Activated T-helper 2 cell treated with anti-CD3 and anti-CD28 coated beads, Interferon-gamma antibody, Interleukin-2, Interleukin-4, amounts not matched to agents 10 μg/mL and 5 μg/mL and 100 μg/mL, durations not matched to agents 14 hours and 24 hours and 36 hours (primary cell): ENCODE measurements at places on chromosomes 4 and X. TPM values are rescaled to one million over a fixed set of nuclear protein-coding genes. Genes with fewer than 3 reads are reported as not detected.

DNA sequence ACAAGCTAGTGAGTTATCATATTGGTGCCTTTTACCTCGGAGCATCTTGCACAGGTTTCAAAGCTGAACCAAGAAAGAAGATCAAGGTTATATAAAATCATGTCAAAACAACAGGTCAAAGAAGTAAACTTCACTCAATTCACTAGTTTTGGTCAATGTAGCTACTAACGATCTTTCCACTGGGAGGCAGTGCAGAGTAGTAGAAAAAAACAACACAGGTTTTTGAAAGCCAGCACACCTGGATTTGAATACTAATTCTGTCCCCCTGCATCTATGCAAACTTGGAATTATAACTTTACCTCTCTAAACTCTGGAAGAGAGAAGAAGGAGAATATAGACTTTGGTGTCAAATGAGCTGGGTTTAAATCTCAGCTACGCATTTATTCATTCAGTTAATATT is 266.1 kb downstream of the GRIA3 start:
- H3K36me3 ChIP-seq: no peaks in the 10 kb centered on the region
- no peaks in the 10 kb centered on the region for H3K27me3 ChIP-seq
- H3K4me3 ChIP-seq: no peak overlapping the region
- H3K4me1 ChIP-seq: no peaks in the 10 kb centered on the region
- no peak for DNase-seq
- no peak overlapping the region for H3K27ac ChIP-seq

GRCh38 chrX:102624105-102624504 is 24.8 kb downstream of the ARMCX5 start:
- H3K27me3 ChIP-seq: no peaks in the 10 kb centered on the region
- H3K4me3 ChIP-seq: no peak overlapping the region
- DNase-seq: no peak
- peaks cover 3% of the 10 kb centered on the region for H3K36me3 ChIP-seq
- H3K27ac ChIP-seq: peak overlapping the region; percentile 19
- H3K4me1 ChIP-seq: peaks cover 9% of the 10 kb centered on the region

DNA sequence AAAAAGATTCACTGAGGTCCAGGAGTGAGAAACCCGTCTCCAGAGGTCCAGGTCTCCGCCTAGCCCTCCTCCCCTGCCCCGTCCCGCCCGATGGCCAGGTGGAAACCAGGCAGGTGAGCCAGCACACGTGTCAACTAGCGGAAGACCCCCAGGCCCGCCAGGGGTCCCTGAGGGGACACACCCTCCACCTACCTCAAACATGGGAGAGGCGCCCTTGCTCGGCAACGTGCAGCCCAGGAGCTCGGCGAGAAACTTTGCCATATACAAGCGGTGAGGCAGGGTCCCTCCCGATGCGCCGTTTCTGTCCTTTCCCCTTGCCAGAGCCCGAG is 330.0 kb downstream of the HNRNPD start:
- peaks cover 50% of the 10 kb centered on the region for H3K27me3 ChIP-seq
- no peak overlapping the region for H3K27ac ChIP-seq
- H3K4me1 ChIP-seq: no peaks in the 10 kb centered on the region
- no peak overlapping the region for H3K4me3 ChIP-seq

DNA sequence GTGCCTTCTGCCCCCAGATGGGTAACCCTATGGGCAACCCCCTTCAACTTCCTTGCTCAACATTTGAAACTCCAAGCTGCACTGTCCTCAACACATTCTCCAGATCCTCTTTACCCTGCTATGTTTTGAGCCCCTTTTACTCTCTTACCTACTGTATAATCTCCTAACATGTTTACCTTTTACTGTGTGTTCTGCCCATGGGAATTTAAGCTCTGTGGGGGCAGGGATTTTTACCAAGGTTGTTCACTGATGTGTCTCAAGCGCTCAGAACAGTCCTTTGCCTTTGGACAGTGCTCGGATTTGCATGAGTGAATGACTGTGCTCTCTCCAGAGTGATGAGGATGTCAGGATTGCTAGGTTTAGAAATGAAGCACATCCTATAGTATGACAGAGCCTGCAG is 53.2 kb downstream of the SORBS2 start:
- no peak for DNase-seq
- no peaks in the 10 kb centered on the region for H3K36me3 ChIP-seq
- no peaks in the 10 kb centered on the region for H3K27me3 ChIP-seq

GRCh38 chr4:88880501-88881226 is 176.3 kb downstream of the FAM13A start:
- H3K36me3 ChIP-seq: no peaks in the 10 kb centered on the region
- H3K27me3 ChIP-seq: peaks cover 6% of the 10 kb centered on the region
- no peak overlapping the region for H3K27ac ChIP-seq
- no peaks in the 10 kb centered on the region for H3K4me1 ChIP-seq
- DNase-seq: no peak

- H3K27ac ChIP-seq: no peak overlapping the region
- no peak overlapping the region for H3K4me3 ChIP-seq
- H3K4me1 ChIP-seq: no peaks in the 10 kb centered on the region
- DNase-seq: no peak
- H3K36me3 ChIP-seq: no peaks in the 10 kb centered on the region
Observed at GRCh38 chr4:147198411-147199051, 252.9 kb upstream of the TTC29 start.

GRCh38 chrX:103073467-103073866 is 9.5 kb upstream of the BEX1 start:
- DNase-seq: no peak
- H3K4me1 ChIP-seq: no peaks in the 10 kb centered on the region
- no peak overlapping the region for H3K4me3 ChIP-seq
- no peak overlapping the region for H3K27ac ChIP-seq
- no peaks in the 10 kb centered on the region for H3K27me3 ChIP-seq

- DNase-seq: no peak
- H3K27me3 ChIP-seq: peaks cover 6% of the 10 kb centered on the region
- H3K4me3 ChIP-seq: no peak overlapping the region
Observed at GRCh38 chr4:147707892-147708672, 23.8 kb upstream of the ARHGAP10 start.

DNA sequence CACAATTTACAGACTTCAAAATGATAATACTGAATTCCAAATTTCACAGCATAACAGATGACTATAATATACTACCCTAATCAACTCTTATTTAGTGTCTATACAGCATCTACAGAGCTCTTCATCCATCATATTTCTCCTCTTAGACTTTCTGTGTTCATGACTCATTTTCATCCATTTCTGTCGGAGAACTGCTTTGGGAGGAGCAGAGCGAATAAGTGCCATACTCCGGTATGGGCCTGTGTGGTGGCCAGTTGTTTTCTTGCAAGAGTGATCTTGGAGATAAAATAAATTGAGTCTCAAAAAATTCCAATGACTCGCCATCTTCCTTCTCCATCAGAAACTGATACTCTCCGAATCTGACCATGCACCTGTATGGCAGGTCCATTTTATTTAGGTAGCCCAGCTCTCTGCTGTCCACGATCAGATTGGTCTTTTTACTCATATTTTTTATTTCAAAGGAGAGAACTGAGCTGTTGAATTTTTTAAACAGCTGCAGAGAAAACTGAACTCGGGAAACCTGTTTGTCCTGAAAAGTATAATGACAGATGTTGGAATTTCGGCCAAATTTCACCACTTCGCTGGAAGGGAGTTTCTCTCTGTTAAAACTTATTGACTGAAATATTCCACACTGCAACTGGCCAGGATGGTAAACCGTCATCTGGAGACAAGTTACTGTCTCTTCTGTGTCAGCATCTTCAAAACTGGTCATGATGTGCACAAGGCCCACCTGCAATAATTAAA is 7.8 kb downstream of the TIFA start:
- H3K4me1 ChIP-seq: peaks cover 30% of the 10 kb centered on the region
- H3K4me3 ChIP-seq: no peak overlapping the region
- no peak for DNase-seq
- peaks cover 47% of the 10 kb centered on the region for H3K36me3 ChIP-seq
- no peaks in the 10 kb centered on the region for H3K27me3 ChIP-seq

- DNase-seq: no peak
- no peaks in the 10 kb centered on the region for H3K36me3 ChIP-seq
- no peak overlapping the region for H3K4me3 ChIP-seq
- H3K27me3 ChIP-seq: peaks cover 3% of the 10 kb centered on the region
- no peaks in the 10 kb centered on the region for H3K4me1 ChIP-seq
Observed at GRCh38 chrX:54248309-54248708, 65.3 kb upstream of the FAM120C start.

DNA sequence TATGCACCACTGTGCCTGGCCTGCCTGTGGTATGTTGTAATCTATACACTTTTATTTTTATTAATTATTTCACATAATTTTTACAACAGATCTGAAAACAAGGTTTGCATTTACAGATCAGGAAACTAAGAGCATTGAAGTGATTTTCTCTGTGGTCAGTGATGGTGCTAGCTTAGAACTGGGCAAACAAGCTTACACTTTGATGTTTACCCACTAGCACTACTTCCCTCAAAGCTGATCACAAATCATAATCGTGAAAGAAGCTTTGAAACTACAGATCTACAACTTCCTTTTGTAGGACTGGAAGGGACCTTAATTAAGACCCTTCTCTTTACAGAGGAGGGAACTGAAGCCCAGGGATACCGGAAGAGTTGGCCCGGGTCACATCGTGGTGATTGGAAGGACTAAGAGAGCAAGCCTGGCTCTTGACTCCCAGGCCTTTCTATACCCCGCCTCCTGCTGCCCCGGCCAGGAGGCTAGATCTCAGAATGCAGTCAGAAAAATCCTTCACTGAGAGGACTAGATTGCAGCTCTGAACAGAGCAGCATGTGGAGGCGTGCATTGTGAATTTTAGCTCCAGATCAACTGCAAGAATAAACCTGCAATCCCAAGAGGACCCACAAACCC is 93.7 kb upstream of the ZNF827 start:
- no peaks in the 10 kb centered on the region for H3K36me3 ChIP-seq
- peaks cover 11% of the 10 kb centered on the region for H3K4me1 ChIP-seq
- no peak overlapping the region for H3K27ac ChIP-seq

DNA sequence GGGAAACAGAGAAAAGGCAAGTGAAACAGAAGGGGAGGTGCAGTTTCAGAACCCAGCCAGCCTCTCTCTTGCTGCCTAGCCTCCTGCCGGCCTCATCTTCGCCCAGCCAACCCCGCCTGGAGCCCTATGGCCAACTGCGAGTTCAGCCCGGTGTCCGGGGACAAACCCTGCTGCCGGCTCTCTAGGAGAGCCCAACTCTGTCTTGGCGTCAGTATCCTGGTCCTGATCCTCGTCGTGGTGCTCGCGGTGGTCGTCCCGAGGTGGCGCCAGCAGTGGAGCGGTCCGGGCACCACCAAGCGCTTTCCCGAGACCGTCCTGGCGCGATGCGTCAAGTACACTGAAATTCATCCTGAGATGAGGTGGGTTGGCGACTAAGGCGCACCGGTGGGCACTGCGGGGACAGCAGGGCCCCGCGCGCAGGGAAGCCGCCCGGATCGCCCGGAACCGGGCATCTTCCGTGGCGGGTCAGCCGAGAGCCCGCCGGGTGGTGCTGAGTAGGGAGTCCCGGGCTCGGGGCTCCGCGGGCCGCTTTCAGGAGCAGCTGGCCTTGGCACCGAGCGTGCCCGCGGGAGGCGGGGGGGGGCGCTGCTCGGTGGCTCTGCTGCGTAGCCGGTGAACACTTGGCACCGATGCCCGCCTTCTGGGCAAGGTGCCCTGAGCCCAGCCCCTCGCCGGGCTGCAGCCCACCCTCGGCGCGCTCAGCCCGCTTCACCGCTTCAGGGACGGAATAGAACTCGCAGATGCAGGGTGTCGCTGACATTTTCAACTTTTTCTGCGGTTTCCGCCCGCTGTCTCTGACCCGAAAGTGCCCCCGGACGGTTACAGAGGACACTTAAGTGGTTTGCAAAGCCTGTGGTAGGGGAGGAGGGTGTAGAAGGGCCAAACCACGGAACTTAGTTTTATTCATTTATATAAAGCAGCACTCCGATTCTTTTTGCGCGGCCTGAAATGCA is at the start of gene CD38:
Gene CD38 (plus strand): TSS at position 40 of the 953 bp plus-strand sequence. CDS start 87 bp downstream, at position 127.
- no peaks in the 10 kb centered on the region for H3K27me3 ChIP-seq
- H3K36me3 ChIP-seq: peaks cover 45% of the 10 kb centered on the region
- H3K27ac ChIP-seq: peak within 1 kb of the TSS; percentile 91
- peak within 1 kb of the TSS; percentile 93 for H3K4me3 ChIP-seq

DNA sequence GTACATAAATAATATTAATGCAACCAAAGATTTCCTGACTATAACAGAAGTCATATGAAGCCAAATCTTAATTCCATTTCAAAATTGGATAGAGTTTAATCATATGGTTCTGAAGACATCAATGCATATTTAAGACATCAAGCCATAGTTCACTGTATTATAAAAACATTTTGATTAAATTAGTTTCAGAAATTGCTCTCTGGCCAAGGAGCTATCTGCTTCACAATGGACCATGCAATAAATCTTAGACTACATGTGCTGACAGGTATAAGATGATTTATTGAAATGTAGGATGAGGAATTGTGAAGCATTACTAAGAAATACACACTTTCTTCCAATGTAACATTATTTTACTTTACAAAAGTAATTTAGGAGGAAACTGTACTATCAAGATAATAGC is 81.6 kb downstream of the MID1 start:
- no peak overlapping the region for H3K4me3 ChIP-seq
- H3K27ac ChIP-seq: no peak overlapping the region
- no peak for DNase-seq
- H3K36me3 ChIP-seq: no peaks in the 10 kb centered on the region
- no peaks in the 10 kb centered on the region for H3K27me3 ChIP-seq

GRCh38 chrX:2514131-2514530 is 13.4 kb upstream of the DHRSX start:
- H3K4me1 ChIP-seq: no peaks in the 10 kb centered on the region
- DNase-seq: no peak
- H3K36me3 ChIP-seq: no peaks in the 10 kb centered on the region
- H3K4me3 ChIP-seq: no peak overlapping the region
- no peak overlapping the region for H3K27ac ChIP-seq

DNA sequence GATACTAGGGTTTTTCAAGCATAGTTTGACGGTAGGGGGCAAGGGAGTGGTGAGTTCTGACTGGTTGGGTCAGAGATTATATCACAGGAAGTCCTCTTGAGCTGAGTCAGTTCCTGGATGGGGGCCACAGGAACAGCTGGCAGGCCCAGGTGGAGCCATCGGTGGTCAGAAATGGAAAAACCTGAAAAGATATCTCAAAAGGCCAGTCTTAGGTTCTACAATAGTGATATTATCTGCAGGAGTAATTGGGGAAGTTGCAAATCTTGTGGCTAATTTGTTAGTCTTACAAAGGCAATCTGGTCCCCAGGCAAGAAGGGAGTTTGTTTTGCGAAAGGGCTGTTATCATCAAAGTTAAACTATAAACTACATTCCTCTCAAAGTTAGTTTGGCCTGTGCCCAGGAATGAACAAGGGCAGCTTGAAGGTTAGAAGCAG is 159.3 kb downstream of the PTCHD1 start:
- H3K27me3 ChIP-seq: no peaks in the 10 kb centered on the region
- no peak overlapping the region for H3K4me3 ChIP-seq
- DNase-seq: no peak
- H3K4me1 ChIP-seq: peaks cover 3% of the 10 kb centered on the region
- no peaks in the 10 kb centered on the region for H3K36me3 ChIP-seq

SLC4A4 gene
- total RNA-seq: 0.32 and 0.43 TPM in 2 replicates

SPOCK3 gene
- total RNA-seq: not detected in 2 replicates

MUC7 gene
- not detected in 2 replicates for total RNA-seq

DCLK2 gene
- 0.14 and 0.21 TPM in 2 replicates for total RNA-seq

ALAS2 gene
- total RNA-seq: not detected in 2 replicates

LNX1 gene
- not detected in 2 replicates for total RNA-seq

TMEM175 gene
- total RNA-seq: 11.8 and 12.9 TPM in 2 replicates

SPATA18 gene
- total RNA-seq: 0.16 TPM in 1 of 2 replicates, not detected in the other

MAGEA4 gene
- not detected in 2 replicates for total RNA-seq

PLAC8 gene
- total RNA-seq: 31.5 and 41.8 TPM in 2 replicates

CSAG1 gene
- not detected in 2 replicates for total RNA-seq

L1CAM gene
- total RNA-seq: 0.83 and 0.98 TPM in 2 replicates

PDE5A gene
- total RNA-seq: 0.25 and 0.32 TPM in 2 replicates
